ENCODE measurements at places on chromosomes 4 and X.

DNA sequence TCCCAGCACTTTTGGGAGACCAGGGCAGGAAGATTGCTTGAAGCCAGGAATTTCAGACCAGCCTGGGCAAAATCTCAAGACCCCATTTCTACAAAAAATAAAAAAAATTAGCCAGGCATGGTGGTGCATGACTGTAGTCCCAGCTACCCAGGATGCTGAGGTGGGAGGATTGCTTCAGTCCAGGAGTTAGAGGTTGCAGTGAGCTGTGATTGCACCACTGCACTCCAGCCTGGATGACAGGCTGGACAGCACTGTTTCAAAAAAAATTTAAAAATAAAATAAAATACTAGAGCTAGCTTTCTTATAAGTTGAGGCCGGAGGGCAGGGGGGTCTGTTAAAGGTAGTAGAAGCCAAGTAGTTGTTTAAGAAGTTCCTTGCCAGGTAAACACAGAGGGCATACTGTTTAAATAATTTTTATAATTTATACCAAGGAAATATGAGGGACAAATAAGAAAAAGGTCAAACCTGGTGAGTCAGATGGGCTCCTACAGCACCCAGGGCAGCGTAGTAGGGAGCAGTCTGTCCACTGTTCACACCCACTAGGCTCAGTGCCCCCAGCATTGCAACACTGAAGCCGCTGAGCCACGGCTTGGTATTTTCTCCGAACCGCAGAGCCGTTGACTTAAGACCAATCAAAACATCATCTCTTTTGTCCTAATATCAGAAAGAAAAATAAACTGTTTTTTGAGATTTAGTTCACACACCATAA is 17.3 kb downstream of the COQ2 start:
- no peak for DNase-seq

DNA sequence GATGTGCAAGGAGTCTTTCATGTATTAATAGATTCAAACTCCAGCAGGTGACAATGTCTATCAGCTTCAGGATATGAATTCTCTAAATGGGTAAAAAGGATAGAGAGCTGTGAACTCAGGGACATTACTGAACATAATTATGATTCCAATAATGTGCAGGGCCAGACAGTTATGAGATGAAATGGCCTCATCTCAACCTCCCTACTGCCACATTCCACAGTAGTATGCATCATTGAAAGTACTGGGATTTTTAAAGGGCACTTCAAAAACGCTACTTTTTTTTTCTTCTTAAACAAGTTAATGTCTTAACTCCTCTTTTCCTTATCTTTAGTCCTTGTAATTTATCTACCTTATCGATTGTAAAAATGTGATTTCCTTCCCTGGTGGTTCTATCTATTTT is 202.0 kb downstream of the APBB2 start:
- DNase-seq, result no peak

- DNase-seq, result no peak
Observed at GRCh38 chr4:119774840-119775239, 146.2 kb upstream of the PDE5A start.

- DNase-seq, result no peak
Observed at GRCh38 chrX:6203462-6204215, 25.0 kb downstream of the NLGN4X start.

GRCh38 chr4:40984051-40984450 is 230.3 kb downstream of the APBB2 start:
- DNase-seq, result no peak

DNA sequence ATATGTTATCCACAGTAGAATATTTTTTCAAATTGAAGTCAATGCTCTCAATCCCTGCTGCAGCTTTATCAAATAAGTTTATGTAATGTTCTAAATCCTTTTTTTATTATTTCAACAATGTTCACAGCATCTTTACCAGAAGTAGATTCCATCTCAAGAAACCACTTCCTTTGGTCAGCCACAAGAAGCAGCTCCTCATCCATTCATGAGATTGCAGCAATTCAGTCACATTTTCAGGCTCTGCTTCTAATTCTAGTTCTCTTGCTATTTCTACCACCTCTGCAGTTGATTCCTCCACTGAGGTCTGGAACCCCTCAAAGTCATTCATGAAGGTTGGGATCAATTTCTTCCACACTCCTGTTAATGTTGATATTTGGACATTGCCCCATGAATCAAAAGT is 2301.3 kb upstream of the TENM3 start:
- no peak for DNase-seq

- DNase-seq, result no peak
Observed at GRCh38 chr4:183181081-183181480, 82.0 kb downstream of the WWC2 start.

DNA sequence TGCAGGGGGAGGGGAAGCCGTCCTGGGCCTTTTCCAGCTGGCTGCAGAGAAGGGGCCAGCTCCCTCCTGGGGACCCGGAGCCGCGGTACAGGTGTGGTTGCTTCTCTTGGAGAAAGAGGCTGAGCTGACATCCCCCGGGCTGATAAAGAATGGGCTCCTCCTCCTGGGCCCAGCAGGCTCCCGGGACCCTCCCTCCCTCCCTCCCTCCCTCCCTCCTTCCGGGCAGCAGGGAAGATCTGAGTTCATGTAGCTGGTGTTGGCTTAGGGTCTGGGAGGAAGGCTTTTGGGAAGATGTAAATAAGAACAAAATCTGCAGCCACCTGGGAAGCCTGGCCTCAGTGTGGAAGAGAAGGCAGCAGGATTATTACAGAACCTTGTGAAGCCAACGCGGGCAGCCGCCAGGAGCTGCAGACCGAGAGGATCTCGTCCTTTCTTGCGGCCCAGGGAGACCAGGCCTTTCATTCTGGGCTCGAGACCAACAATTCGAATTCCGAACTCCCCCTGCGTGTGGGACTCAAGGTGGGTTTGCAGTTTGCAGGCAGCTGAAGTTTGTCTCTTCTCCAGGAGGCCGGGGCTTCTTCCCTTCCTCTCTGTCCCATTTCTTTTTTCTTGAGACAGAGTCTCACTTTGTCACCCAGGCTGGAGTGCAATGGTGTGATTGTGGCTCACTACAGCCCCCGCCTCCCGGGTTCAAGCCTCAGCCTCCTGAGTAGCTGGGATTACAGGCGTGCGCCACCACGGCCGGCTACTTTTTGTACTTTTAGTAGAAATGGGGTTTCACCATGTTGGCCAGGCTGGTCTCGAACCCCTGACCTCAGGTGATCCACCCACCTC is at the start of gene PLCXD1:
PLCXD1 (plus strand) TSS at position 216 of the 834 bp plus-strand sequence. CDS start 2,807 bp downstream, outside the sequence.
- DNase-seq, result peak; percentile 73

GRCh38 chr4:4913147-4913561 is 53.7 kb downstream of the MSX1 start:
- DNase-seq, result no peak

GRCh38 chr4:162912482-162912881 is 254.2 kb downstream of the NAF1 start:
- no peak for DNase-seq

GRCh38 chr4:139214039-139214534 is 37.1 kb upstream of the ELF2 start:
- no peak for DNase-seq

- DNase-seq, result no peak
Observed at GRCh38 chr4:32022071-32022470, 1301.9 kb downstream of the PCDH7 start.

- no peak for DNase-seq
Observed at GRCh38 chr4:165909947-165910346, 36.9 kb downstream of the TLL1 start.

DNA sequence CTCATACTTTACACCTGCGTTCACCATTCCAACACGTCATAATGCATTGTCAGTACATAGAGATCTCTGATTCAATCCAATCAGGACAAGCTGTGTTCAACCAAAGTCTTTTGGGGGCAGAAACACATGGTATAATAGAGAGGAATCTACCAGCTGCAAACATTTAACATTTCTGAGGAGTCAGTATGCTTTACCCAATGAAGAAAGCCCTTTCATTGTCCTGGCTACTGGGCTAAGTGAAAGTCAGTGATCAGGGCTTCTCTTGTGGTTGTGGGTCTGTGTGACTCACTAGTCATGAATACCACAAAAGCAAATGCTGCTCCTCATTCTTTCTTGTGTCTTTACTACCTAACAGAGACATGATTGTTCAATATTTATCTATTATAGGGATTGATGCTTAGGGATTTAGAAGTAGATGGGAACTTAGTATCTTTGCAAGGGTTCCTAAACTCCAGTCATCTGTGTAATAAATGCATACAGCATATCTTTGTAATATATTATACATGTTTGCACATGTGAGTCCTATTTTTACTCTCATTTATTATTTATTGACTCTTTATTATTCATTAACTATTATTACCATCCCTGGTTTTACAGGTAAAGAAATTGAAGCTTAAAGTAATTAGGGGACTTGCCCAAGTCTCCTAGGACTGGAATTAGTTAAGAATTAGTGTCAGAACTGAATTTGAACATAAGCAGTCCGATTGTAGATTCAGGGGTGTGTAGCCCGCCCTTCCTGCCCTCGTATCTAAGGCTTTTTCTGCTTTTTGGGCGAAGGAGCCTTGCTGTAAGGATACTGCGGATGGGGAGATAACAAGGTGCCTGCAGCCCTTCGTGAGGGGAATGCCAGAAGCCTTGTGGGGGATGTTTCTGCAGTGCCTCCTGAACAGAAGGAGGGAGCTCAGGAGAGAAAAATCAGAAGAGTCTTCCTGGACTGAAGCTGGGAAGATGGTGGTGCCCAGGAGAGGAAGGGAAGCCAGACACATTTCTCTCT is 353.1 kb upstream of the BOD1L1 start:
- DNase-seq, result no peak

- peak; percentile 12 for DNase-seq
Observed at GRCh38 chr4:48985976-48986653, at the start of gene CWH43. Gene CWH43 (plus strand): TSS chr4:48986275. CDS start chr4:48986430, 155 bp downstream.

GRCh38 chr4:37023504-37023903 is 221.0 kb upstream of the NWD2 start:
- no peak for DNase-seq

DNA sequence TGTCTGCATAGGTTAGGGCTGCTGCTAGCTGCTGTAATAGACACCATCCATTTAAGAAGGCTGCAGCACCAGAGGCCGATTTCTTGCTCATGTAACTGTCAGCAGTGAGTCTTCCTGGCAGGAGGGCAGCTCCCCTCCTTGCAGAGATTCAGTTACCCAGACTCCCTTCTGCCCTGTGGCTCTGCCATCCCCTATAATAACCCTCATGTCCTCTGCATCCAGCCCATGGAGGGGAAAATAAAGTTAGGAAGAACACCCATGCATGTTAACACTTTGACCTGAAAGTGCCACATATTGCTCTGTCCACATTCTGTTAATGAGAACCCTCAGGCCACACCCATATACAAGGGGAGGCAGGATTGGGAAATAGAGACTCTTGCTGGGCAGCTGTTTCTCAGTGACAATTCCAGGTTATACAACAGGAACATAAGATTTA is 5.4 kb downstream of the STBD1 start:
- DNase-seq, result no peak

GRCh38 chr4:175622887-175623286 is 189.2 kb downstream of the GPM6A start:
- DNase-seq, result no peak

DNA sequence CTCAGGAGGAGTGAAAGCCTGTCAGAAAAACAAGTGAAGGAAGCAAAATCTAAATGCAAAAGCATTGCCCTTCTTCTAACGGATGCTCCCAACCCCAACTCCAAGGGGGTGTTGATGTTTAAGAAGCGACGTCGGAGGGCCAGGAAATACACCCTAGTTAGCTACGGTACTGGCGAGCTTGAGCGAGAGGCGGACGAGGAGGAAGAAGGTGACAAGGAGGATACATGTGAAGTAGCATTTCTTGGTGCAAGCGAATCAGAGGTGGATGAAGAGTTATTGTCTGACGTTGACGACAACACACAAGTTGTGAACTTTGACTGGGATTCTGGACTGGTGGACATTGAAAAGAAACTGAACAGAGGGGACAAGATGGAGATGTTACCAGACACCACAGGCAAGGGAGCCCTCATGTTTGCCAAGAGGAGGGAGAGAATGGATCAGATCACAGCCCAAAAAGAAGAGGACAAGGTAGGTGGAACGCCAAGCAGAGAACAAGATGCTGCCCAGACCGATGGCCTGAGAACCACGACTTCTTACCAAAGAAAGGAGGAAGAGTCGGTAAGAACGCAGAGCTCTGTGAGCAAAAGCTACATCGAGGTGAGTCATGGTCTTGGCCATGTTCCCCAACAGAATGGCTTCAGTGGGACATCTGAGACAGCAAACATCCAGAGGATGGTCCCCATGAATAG is 105.6 kb upstream of the MYOZ2 start:
- no peak for DNase-seq

DNA sequence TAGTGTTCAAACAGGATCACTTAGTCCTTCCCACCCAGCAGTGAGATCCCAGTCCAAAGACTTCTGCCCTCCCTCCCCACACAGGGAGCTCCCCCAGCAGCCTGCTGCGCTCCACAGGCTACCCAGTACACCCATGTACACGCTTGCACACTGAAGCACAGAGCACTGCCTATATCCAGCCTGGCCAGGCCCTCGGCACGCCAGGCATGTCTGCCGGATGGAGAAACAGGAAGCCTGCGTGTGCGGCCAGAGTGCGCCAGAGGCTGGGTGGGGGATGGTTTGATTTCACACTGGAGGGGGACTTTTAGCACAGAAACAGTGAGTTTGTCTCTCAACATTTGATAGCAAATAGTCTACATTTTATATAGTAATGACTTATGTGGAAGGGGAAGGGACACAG is 833.5 kb upstream of the IGFBP7 start:
- DNase-seq, result no peak

GRCh38 chrX:130393451-130394074 is 8.1 kb upstream of the GPR119 start:
- no peak for DNase-seq

GRCh38 chr4:153113838-153114105 is 90.5 kb upstream of the TRIM2 start:
- DNase-seq, result no peak

- no peak for DNase-seq
Observed at GRCh38 chrX:12894074-12895030, 12.1 kb upstream of the TLR8 start.

GRCh38 chrX:69028006-69028760 is 137.1 kb downstream of the PJA1 start:
- no peak for DNase-seq

DNA sequence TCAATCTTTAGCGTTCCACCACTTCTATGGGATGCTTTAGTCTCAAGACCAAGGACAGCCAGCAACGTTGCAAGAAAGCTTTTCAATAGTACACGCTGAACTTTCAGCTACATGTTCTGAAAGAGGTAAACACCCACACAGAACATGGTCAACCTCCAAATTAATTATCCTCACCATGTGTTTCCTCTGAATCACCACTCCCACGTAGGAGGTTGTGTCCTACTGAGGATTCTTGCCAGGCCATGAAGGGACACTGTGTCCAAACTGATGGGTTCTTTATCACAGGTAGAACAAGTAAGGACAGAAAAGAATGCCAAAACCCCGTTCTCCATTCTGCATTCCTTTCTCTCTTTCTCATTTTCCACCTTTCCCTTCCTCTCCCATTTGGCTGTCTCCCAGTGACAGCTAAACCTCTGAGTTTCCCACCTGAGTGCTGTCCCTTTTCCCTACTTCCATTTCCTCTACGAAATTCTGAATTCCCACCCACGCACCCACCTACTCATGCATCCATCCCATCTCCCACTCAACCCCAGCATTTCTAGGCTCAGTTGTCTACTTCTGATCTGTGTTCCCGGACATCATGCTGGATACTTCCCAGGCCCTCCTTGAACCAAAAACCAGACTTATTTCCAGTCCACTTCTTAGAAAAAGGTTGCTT is 29.0 kb upstream of the GPM6B start:
- DNase-seq, result no peak
